Memory B cell (primary cell): ENCODE measurements at places on chromosomes 11 and 22.
A peak's percentile ranks its signal among the peaks of the same experiment; 100 is the strongest.

DNA sequence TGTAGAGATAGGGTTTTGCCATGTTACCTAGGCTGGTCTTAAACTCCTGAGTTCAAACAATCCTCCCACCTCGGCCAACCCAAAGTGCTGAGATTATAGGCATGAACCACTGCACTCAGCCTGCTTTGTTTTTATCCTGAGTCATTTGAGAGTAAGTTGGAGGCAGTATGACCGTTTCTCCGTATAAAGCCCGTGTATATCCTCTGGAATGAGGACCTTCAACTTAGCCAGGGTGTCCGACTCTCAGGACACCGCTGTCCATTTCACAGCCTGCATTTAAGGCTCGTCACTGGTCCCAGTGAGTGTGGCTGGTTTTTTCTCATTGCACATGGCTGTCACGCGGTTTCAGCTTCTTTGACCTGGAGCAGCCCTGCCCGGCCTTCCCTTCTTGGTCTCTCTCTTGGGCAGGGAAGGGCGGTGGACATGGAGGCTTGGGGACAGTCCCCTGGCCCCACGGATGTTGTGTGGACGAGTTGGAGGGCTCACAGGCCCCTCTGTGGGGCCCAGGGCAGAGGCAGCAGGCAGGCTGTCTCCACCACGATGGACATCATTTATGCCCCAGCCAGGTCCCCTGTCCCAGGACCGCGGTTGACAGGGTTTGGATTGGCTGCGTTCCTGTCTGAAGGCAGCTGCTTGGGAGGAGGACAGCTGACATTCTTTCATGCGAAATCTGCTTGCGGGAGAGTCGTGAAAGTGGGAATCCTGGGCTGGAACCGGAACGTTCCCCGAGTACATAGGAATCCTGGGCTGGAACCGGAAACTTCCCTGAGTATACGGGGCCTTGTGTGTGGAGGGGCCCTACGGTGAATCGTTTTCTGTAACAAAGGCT is 93.3 kb downstream of the KCNQ1 start:
- no peak for DNase-seq
- H3K4me1 ChIP-seq: peaks cover 15% of the 10 kb centered on the region
- no peak overlapping the region for H3K4me3 ChIP-seq

- no peaks in the 10 kb centered on the region for H3K27me3 ChIP-seq
- DNase-seq: no peak
- H3K4me3 ChIP-seq: peak overlapping the region; percentile 91
- H3K4me1 ChIP-seq: peaks cover 28% of the 10 kb centered on the region
- H3K27ac ChIP-seq: peak overlapping the region; percentile 95
These were observed 327 bp upstream of the MED17 start for GRCh38 chr11:93783765-93784144.

DNA sequence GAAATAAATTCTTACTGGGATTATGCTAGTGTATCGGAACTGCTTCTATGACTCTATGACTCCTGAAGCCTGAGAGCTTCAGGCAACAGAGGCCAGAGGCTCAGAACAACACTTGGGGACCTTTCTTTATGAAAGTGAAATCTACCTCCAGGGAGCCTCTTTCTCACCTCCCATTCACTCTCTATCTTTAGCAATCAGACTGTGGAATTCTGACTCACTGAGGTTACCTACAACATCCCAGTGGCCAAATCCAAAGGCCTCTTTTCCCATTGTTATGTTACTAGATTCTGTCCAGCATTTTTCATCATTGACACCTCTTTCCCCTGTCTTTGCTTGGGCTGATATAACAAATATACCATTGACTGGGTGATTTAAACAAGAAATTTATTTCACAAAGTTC is 14.1 kb upstream of the CYB5R2 start:
- H3K4me3 ChIP-seq: no peak overlapping the region
- no peaks in the 10 kb centered on the region for H3K36me3 ChIP-seq
- no peaks in the 10 kb centered on the region for H3K4me1 ChIP-seq
- H3K27ac ChIP-seq: no peak overlapping the region

- peaks cover 33% of the 10 kb centered on the region for H3K4me1 ChIP-seq
- peaks cover 6% of the 10 kb centered on the region for H3K36me3 ChIP-seq
- no peak for DNase-seq
- H3K27me3 ChIP-seq: no peaks in the 10 kb centered on the region
- no peak overlapping the region for H3K4me3 ChIP-seq
- no peak overlapping the region for H3K27ac ChIP-seq
These were observed 20.6 kb downstream of the STARD10 start for GRCh38 chr11:72773291-72773690.

GRCh38 chr22:19530751-19531150 is 6.5 kb upstream of the CLDN5 start:
- peaks cover 3% of the 10 kb centered on the region for H3K4me1 ChIP-seq
- H3K27me3 ChIP-seq: peaks cover 17% of the 10 kb centered on the region
- H3K27ac ChIP-seq: no peak overlapping the region
- no peaks in the 10 kb centered on the region for H3K36me3 ChIP-seq
- no peak overlapping the region for H3K4me3 ChIP-seq

GRCh38 chr11:113197446-113197845 is 116.9 kb upstream of the TTC12 start:
- H3K4me3 ChIP-seq: no peak overlapping the region
- no peaks in the 10 kb centered on the region for H3K4me1 ChIP-seq
- H3K27ac ChIP-seq: no peak overlapping the region
- H3K36me3 ChIP-seq: no peaks in the 10 kb centered on the region

- no peak for DNase-seq
- no peak overlapping the region for H3K27ac ChIP-seq
- peaks cover 3% of the 10 kb centered on the region for H3K27me3 ChIP-seq
- no peaks in the 10 kb centered on the region for H3K36me3 ChIP-seq
- no peaks in the 10 kb centered on the region for H3K4me1 ChIP-seq
These were observed 224.3 kb upstream of the C11orf87 start for GRCh38 chr11:109197656-109198055.

DNA sequence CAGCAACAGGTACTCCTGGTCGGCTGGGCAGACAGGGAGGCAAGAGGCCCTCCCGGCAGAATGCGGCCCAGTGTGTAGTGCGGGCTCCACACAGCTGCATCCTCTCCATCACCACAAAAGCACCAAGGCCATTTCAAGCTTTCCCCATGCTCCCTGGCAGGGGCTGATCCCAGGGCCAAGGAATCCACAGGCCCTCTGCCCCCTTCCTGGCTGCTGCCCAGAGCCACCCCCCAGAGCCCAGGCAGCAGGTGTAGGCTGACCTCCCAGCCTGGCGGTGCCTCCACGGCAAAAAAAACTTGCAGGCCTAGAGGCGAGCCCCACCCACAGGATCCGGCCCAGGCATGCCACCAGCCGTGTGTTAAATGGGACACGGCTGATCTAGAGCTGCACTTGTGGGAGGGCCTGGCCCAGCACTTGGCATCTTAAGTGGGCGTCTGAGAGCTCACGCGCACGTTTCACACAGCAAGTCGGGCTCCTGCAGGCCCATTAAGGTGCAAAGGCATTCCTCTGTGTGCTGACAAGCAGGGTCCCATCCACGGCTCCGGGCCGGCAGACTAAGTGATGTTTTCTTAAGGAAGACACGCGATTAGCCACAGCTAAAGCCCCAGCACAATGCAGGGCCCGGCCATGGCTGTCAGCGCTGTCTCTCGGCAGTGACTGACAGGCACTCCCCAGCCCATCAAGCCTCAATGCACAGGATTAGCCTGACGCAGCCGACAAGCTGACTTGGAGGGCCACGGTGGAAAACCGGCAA is 19.8 kb upstream of the GNB1L start:
- no peak overlapping the region for H3K27ac ChIP-seq
- no peaks in the 10 kb centered on the region for H3K4me1 ChIP-seq
- DNase-seq: no peak
- H3K4me3 ChIP-seq: no peak overlapping the region
- no peaks in the 10 kb centered on the region for H3K27me3 ChIP-seq

DNA sequence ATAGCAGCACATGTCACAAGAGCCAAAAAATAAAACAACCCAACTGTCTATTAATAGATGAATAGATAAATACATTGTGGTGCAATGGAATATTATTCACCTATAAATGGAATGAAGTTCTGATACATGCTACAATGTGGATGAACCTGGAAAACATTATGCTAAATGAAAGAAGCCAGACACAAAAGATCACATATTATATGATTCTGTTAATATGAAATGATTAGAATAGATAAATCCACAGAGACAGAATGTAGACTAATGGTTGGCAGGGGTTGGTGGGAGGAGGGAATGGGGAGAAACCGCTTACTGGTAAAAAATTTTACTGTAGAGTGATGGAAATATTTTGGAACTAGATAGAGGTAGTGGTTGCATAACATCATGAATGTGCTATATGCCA is 32.9 kb upstream of the RRM1 start:
- H3K27me3 ChIP-seq: no peaks in the 10 kb centered on the region
- DNase-seq: no peak
- H3K36me3 ChIP-seq: peaks cover 15% of the 10 kb centered on the region
- H3K4me1 ChIP-seq: peaks cover 25% of the 10 kb centered on the region
- no peak overlapping the region for H3K4me3 ChIP-seq
- no peak overlapping the region for H3K27ac ChIP-seq

GRCh38 chr11:64760759-64761420 is 1.1 kb upstream of the PYGM start:
- peak overlapping the region; percentile 41 for H3K27ac ChIP-seq
- H3K36me3 ChIP-seq: peaks cover 18% of the 10 kb centered on the region
- peaks cover 53% of the 10 kb centered on the region for H3K4me1 ChIP-seq

DNA sequence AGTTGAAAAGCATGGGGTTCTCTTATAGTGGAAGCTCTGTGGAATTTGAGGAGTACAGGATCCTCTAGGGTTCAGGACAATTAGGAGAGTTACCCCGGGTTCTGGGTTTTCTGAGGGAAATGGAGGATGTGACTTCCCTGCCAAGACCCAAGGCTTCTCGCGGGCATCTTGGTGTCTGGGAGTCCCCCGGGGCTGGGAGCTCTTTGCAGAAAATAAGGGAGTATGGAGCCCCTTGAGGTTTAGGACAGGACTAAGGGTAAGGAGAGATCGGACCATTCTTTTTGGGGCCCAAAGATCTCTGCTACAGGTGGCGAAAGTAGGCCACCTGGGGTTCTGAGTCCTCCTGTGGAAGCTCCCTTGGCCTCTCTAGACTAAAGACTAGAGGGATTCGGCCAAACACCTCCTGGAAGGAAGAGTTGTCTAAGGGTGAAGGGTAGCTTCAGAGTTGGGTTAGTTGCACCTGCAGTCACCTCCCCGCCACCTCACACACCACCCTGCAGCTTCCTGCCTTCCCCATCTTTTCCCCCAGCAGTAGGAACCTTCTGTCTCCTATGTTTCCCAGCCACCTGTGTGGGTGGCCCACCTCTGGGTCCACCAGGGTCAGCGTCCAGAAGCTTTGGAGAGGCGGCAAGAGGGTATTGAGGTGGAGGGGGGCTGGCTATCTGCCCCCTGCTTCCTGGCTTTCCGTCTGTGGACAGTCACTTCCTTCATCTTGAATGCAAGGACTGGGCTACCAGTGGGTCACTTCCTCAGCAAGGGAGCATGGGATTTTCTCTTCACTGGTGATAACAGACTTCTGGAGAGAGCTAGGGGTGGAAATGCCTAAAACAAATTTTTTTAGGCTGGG is 908 bp downstream of the LIMK2 start:
- peaks cover 27% of the 10 kb centered on the region for H3K4me1 ChIP-seq
- no peak overlapping the region for H3K27ac ChIP-seq
- peak overlapping the region; percentile 91 for H3K4me3 ChIP-seq
- H3K36me3 ChIP-seq: no peaks in the 10 kb centered on the region
- DNase-seq: no peak
- H3K27me3 ChIP-seq: no peaks in the 10 kb centered on the region

GRCh38 chr11:62133328-62134065 is 9.7 kb downstream of the INCENP start:
- H3K4me1 ChIP-seq: peaks cover 5% of the 10 kb centered on the region
- no peaks in the 10 kb centered on the region for H3K27me3 ChIP-seq
- H3K4me3 ChIP-seq: no peak overlapping the region
- H3K36me3 ChIP-seq: peaks cover 17% of the 10 kb centered on the region

DNA sequence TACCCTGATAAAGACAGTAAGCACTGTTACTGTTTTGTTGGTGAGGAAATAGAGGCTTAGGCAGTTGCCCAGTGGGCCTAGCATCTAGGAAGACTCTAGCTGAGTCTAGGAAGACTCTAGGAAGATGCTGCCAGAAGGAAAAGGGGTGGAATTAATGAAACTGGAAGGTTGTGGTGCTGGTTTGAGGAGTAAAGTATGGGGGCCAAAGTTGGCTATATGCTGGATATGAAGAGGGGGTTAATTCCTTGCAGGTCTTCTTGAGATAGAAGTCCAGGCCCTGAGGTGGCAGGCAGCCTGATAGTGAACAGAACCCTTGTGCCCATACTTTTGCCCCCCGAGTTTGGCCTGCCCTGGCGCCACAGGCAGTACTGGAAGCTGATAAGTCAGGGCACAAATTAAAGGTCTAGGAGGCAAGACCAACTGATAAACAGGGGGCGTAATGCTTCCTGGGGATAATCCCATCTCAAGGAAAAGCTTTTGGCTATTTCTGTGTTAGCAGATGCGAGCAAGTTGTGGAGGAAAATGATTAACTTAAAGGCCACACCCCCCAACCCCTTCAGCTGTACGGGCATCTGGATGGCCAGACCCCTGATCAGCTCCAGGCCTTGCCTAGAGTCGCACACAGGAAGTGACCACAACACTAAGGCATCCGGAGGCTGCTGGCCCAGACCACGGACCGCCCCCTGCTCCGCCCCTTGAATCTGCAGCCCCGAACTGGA is 3.1 kb downstream of the ILK start:
- H3K36me3 ChIP-seq: peaks cover 20% of the 10 kb centered on the region
- no peaks in the 10 kb centered on the region for H3K27me3 ChIP-seq
- peak overlapping the region; percentile 81 for H3K27ac ChIP-seq

DNA sequence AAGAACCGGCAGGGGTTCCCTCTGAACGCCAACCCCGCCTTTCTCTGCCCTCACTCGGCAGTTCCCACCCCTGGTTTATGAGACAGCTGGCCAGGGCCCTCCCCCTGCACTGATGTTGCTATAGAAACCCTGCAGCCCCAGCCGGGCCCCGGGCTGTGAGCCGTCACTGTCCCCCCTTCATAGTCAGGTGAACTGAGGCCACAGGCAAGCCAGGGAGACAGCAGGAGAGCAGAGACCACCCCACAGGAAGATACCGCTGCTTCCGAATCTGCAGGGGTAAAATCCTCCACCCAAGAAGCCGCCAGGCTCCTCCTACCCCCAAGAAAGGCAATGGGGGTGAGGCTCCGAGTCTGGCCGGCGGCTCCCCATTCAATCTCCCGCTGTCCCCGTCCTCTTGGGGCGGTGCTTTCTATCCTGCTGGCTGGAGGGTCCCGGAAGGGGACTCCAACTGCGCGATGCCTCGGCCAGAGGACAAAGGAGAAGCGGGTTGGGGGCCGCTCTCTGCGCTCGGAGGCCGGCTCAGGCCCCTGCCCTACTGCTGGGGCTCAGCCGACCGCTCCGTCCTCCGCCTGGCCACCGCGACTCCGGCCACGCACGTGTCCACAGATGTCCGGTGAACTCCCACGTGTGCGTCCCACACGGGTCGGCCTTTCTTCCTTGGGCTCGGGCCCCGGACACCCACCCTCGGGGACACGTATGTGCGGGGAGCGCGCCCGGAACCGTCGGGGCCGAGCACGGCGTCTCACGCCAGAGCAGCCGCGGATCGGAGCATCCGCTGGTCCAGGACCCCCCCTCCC is 587 bp downstream of the SLC25A22 start:
- peaks cover 7% of the 10 kb centered on the region for H3K36me3 ChIP-seq
- peak overlapping the region; percentile 89 for H3K27ac ChIP-seq
- H3K4me1 ChIP-seq: peaks cover 7% of the 10 kb centered on the region
- no peaks in the 10 kb centered on the region for H3K27me3 ChIP-seq
- DNase-seq: peak; percentile 84
